Upper lobe of right lung (tissue), 1 donor: ENCODE measurements at places on chromosomes 13 and 19.

DNA sequence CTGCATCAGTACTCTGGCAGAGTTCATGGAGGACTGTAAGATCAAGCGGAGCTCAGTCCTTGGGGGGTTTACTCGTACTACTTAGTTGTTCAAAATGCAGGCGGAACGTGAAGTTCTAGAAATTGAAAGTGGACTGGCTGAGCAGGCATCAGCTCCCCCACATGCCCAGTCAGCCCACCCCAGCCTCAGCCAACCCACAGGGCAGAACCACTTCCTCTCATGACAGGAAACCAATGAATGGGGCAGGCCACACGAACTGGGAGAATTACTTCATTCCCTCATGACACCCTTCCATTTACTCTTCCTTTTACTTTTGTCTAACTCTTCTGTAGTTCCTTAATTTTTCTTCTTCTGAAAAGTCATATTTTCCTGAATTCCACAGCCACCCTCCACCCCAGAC is 71.9 kb downstream of the FLT1 start:
- peak; percentile 77 for DNase-seq

GRCh38 chr19:39467941-39468340 is 12.7 kb upstream of the TIMM50 start:
- no peak for DNase-seq

DNA sequence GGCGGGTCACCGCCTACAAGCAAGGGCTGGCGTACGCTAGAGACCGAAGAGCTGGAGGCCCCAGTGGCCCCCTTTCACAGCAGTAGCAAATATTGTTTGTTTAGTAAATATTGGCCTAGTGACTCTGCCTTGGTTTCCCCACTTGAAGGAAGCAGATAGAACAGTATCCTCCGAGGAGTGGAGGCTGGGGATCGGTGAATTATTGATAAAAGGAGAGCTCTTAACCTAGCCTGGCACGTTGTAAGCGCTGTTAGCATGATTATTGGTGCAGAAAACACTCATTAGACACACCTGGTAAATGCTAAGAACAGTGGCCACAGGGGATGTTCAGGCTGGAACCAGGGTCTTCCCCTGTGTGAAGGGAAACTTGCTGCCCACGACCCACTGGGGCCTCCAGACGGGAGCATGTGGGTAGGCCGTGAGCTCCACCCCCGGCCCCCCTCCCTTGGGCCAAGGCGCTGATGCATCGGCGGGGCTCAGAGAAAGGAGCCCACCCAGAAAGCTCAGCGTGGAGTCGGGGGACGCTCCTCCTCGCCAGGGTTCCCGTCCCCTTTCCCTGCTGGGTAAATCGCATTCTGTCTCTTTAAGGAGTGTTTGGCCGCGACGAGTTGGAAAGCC is 2.3 kb downstream of the IER2 start:
- no peak for DNase-seq

DNA sequence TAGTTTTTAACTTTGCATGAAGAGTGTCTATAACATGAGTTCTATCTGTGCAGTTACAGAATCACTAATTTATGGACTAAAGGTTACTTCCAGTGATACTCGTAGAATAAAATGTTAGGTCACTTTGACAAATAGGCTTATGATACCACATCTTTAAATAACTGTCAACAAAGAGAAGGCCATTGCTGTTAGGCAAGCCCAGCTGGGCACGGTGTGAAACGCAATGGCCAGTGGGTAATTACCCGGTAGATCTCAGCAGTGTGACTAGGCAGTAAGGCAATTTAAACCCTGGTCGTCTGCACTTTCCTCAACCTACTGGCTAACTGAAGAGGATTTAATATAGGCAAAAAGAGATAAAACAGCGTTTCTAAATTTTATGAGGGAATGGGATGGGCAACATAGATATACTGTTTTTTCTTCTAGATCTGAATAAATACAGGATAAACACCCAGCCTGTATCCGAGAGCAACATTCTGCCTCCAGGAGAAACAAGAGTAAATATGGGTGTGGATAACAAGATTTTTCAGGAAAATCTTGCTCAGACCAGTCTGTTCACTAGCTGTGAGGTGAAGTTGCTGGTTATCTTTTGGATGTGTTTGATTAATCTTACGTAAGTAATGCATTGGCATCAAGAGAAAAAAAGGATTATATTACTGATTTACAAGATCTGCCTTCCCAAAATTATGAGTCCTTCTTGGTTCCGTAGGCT is 631.3 kb downstream of the EFNB2 start:
- DNase-seq: no peak

GRCh38 chr13:111855191-111855590 is 211.8 kb upstream of the SOX1 start:
- no peak for DNase-seq

DNA sequence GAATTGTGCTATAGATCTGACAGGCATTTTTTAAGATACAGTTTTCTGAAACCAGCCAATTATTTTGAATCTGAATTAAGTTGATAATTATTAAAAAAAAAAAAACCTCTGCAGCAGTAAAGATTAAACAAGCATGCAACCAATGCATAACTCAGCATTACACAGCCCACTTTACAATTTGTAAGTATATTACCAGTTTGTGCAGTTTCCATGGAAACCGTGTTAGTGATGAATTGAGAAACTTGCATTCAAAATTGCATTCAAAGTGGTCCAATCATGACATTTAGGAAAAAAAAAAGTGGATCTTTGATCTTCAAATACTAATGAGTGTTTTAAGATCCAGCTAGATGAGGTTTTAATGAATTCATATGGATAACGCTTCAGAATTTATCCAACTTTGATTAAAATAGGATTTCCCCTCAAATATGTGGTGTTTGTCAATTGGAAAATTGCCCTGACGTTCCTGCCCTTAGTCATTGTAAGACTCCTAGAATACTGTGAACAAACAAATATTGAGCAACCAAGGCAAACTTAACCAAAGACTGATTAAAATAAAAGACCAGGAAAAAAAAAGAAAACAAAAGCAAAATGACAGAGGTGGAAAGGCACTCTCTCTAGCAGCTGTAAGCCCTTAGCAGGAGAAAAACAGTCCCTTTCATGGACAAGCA is 314.8 kb upstream of the MAB21L1 start:
- no peak for DNase-seq

DNA sequence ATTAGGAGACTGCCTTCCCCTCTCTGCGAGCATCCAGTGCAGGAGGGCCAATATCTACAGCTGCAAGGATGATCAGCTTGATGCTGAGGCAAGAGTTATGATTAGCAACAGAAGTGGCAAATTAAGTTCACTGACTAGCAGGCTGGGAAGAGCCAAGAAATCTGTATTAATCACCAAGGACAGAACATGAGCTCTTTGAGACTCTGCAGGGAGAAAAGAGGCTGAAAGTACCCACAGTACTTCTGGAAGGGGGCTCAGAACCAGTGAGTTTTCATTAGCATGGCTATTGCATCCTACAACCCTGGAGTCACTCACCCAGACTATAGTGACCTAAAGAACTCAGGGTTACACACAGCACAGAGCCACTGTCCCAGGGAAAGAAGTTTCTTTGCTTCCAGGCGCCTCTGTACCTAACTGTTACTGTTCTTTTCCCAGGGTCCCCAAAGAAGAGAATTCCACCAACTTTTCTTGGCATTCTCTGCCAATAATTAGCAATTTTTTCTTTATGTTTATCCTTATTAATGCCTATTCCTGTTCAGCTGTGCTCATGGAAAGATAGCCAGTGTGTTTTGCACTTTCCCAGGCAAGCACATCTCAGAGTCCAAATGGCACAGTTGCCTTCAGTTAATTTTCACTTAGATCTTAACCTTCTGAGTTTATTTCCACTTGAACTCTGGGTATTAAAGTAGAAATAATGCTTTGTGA is 25.8 kb upstream of the MEDAG start:
- DNase-seq: no peak

DNA sequence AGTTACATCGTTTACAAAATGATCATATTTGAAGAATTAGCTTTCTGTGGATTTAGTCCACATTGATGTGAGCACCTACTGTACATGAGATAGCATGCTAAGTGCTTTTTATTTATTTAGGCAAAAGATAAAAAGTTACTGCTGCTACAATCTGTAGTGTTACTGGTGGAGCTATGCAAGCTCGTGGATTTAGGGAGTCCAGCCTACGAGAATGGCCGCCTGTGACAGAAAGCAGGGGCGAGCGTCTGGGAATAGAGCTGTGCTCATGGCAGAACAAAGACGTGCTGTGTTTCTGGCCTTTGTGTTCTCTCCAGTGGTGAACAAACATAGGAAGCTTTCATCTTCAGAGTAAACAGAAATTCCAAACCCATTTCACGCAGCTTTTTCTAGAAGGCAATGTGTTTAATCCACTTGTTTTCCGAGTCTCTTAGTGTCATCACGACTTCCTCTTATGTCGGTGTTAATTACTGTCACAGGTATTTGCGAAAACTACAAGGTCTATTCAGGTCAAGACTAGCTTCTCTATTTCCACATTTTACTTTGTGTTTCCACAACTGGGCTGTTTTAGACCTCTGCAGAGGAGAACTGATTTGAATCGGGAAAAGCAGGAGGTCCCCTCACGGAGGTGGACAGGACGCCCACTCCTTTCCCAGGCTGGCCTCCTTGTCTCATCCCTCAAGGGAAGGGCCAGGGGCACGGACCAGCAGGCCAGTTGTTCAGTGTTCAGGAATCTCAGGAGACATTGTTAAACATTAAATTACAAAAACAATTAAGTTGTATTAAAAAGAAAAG is 67.3 kb downstream of the ATP11A start:
- DNase-seq: peak; percentile 29
